Fibroblast of skin of abdomen (primary cell): ENCODE measurements at places on chromosomes 12 and 14.

DNA sequence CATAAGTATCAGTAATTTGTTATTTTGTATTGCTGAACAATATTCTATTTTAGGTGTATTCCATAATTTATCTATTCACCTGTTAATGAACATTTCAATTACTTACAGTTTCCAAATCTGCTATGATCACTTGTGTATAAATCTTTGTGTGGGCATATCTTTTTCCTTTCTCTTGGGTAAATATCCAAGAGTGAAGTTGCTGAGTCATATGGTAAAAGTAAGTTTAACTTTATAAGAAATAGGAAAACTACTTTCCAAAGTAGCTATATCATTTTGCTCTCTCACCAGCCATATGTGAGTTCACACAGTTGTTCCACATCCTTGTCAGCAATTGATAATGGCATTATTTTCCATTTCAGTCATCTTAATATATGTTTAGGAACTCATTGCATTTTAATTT, 66.6 kb upstream of the KITLG start:
- DNase-seq, result no peak

DNA sequence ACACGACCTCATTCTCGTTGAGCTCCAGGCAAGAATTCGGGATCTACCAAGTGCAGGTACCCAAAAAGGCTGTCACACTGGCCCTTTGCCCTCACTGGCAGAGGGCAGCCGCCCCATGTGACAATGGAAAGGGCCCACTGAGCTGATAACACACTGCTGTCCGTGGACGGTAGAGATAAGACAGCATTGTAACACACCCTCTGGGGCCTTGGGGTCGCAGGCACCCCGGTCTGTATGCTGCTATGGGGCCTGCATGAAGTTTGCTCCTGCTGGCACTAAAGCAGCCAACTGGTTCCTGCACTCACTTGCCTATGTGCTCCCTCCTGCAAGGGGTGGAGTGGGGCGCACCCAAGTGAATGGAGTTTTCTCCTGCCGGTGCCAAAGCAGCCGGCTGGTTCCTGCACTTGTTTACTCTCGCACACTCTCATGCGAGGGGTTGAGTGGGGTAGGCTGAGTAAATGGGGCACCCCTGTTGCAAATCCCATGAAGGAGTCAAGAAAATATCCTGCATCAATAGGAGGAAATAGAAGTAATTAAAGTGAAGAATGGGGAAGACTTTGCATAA, 477.9 kb downstream of the ATP23 start:
- no peak for DNase-seq

DNA sequence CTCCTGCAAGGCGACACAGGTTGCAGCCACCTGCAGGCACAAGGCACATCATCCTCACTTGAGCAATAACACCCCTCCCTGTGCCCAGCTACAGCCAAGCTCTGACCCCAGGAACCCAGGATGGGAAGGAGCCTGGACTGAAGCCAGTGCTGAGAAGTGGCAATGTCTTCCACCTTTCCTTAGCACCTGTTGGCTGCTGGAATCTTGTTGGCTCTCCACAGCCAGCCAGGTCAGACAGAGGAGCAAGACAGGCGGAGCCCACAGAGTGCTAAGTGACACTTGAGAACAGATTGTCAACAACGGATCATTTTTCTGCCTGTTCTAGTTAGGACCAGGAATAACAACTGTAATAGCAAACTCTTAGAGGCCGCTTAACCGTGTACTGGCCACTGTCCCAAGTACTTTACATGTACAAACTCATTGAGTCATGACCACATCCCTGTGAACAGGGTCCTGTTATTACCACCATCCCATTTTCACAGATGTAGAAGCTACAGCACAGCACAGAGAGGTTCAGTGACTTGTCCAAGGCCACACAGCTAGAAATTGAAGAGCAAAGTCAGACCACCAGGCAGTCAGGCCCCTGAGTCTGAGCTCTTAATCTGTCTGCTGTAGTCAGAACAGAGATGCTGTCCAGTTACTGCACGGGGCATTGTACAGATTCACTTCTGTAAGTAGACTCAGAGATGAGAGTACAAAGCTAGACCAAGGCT, 45.6 kb downstream of the RNFT2 start:
- DNase-seq, result no peak

GRCh38 chr12:124938587-124938986, 24.1 kb upstream of the UBC start:
- peak; percentile 72 for DNase-seq

DNA sequence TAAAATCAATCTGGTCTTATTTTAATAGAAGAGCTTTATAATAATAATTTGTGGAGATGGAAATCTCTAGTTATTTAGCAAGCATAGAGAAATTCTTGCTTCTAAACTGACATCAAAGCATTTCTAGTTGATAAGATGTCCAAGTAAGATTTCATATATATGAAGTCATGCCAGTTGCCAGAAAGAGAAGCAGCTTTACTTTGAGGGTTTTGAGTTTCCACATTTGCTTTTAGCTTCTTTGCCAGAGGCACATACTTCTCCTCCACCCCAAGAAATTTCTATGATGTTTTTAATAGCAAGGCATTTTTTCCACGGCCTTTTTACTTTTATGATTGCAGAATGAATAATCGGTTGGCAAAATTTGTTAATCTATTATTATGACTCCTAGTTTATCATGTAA, 24.2 kb upstream of the YAF2 start:
- no peak for DNase-seq

DNA sequence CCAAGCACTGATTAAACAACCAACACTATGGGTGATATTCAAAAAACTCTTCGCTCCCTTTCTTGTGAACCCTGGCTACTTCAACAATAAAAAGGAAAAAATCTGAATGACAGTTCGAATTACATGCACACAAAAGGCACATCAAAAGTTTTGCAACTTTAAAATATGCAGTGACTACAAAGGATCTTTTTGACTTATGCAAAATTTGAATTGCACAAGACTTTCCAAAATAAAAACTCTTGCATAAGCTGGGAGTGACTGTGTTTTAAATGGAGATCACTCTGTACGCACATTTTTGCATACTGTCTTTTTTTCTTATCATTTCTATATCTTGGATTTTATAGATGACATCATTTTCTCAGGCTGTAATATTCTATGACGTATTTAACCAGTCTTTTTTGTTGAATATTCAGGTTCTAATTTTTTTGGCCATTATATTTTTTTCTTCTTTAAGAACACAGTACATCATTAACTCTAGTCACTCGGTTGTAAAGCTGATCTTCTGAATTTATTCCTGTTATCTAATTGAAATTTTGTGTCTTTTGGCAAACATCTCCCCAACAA, 667.6 kb upstream of the TBX3 start:
- DNase-seq, result peak; percentile 52

- no peak for DNase-seq
Observed at GRCh38 chr12:19238540-19238939, 109.0 kb downstream of the PLEKHA5 start.

- no peak for DNase-seq
Observed at GRCh38 chr12:49882851-49883464, 20.7 kb downstream of the FAIM2 start.

DNA sequence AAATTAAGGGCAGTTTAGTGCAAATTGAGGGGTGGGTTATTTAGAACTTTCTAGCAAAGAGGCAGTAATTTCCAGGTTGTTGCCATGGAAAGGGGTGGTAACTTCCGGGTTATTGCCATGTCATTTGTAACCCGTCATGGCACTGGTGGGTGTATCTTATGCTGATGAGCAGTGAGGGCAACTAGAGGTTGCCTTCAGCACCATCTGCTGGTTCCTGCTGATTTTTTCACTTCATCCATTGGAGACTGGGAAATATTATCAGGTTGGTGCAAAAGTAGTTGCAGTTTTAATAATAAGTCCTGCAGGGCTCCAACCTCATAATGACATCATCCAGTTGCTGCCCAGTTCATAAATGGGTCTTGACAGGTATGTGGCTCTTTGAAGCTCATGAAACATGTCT, 24.4 kb upstream of the SERPINA4 start:
- DNase-seq, result no peak

- peak; percentile 93 for DNase-seq
Observed at GRCh38 chr12:65603438-65604351, 220.6 kb upstream of the HMGA2 start.

DNA sequence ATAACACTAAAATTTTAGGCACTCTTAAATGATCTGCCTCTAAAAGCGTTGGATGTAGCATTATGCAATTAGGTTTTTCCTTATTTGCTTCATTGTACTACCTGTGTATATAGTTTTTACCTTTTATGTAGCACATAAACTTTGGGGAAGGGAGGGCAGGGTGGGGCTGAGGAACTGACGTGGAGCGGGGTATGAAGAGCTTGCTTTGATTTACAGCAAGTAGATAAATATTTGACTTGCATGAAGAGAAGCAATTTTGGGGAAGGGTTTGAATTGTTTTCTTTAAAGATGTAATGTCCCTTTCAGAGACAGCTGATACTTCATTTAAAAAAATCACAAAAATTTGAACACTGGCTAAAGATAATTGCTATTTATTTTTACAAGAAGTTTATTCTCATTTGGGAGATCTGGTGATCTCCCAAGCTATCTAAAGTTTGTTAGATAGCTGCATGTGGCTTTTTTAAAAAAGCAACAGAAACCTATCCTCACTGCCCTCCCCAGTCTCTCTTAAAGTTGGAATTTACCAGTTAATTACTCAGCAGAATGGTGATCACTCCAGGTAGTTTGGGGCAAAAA, 4.1 kb downstream of the CDKN1B start:
- DNase-seq, result no peak

DNA sequence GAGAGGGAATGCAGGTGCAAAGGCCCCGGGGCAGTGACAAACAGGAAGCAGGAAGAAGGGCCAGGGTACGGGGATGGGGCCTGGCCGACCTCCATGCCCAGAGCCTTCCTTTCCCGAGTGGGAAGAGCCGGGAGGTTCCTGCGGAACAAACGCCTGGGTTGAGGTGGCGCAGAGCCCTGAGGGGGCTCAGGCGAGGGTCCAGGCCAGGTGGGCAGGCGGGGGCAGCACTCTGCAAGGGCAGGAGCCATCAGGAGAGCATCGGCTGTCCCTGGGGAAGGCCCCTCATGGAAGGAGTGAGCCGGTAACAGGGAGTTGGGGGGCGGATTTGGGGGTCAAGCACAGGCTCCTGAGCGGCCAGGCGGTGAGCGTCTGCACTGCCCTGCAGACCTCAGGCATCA, 18.1 kb upstream of the FBRSL1 start:
- no peak for DNase-seq

- peak; percentile 43 for DNase-seq
Observed at GRCh38 chr14:23538785-23539184, 12.8 kb downstream of the ZFHX2 start.

DNA sequence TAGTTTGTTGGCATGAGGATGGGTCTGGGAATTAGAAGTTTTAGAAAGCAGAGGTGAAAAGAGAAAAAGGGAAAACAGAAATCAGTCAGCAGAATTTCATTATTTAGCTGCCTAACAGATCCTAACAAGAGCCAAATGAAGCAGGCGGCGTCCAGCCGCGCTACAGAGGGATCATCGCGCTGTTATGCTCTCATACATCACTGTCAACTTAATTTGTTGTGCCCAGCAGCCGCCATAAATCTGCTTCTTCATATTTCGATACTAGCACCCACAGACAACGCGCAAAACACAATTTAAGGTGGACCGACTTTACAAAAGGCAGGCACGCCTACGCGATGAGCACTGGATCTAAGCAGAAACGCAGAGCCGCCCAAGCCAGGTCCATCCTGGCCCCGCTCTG, 66.7 kb downstream of the SETD3 start:
- DNase-seq, result no peak

GRCh38 chr12:115062741-115063140, 378.8 kb upstream of the TBX3 start:
- no peak for DNase-seq

- DNase-seq, result no peak
Observed at GRCh38 chr14:49017447-49017846, 568.7 kb downstream of the RPS29 start.

GRCh38 chr12:125329239-125330102, 264.2 kb downstream of the AACS start:
- DNase-seq, result no peak

DNA sequence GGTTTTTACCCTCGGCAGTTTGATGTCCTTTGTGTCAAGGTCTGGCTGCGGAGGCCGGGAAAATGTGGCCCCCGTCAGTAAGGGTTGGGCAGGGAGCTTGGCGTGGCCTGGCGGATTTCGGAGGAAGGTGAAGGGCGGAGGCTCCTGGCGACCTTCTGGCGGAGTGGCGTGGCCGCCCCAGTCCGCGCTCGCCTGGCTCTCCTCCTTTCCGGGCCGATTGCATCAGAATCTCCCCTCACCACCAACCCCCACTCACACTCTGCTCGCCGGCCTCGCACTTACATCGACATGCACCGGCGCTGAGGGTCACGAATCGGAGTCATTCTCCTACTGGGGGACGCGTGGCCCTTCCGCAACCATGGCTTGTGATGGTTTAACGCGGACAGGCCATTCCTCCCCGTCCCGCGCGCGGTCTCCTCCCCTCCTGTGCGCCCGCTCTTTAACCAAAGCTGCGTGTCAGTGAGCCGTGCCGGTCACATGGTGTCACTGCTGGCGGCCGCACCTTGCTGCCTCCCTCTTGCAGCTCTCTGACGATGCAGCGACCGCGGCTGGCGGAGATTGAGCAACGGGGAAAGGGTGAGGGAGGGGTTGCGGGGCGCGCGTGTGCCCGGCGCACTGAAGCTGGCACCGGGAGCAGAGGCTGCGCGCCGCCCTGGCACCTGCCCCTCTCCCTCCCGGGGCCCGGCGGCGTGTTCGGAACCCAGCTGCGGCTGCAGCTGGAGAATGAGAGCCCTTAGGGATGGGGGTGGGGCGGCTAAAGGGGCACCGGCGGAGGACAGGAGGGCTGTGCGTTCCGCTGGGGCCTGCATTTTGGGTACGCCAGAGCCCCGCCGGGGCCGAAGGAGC, at the start of gene SLC38A1:
Gene SLC38A1, minus strand, starts transcription at position 461 of the 846 bp plus-strand sequence. CDS start 29,243 bp downstream, outside the sequence.
- peak; percentile 78 for DNase-seq

DNA sequence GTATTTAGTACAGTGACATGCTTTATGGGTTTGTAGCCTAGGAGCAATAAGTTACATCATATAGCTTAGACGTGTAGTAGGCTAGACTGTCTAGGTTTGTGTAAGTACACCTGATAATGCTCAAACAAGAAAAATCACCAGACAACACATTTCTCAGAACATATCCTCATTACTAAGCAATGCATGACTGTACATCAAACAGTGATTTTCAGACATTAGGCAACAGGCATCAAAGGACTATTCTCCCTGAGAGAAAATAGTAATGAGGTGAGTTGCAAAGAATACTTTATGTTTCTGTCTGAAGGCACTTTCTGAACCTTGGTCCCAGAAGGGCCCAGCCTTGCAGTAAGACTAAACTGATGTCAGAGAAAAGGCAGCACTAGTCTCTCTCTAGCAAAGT, 48.4 kb upstream of the SYT10 start:
- DNase-seq, result no peak

- DNase-seq, result no peak
Observed at GRCh38 chr14:95313190-95313589, 6.5 kb downstream of the CLMN start.
